Ovary (tissue), 10 donors: ENCODE measurements at places on chromosomes 2 and 18. TPM values are rescaled to one million over a fixed set of nuclear protein-coding genes. Genes with fewer than 3 reads are reported as not detected.

DSC1 gene
- total RNA-seq: not detected

GALR1 gene
- not detected for total RNA-seq

IL36B gene
- total RNA-seq: not detected

SPATA3 gene
- not detected for total RNA-seq

RGPD4 gene
- total RNA-seq: not detected

CNGA3 gene
- not detected for total RNA-seq

TDRD15 gene
- not detected for total RNA-seq

STPG4 gene
- total RNA-seq: not detected

- peak overlapping the region; percentile 5 for H3K4me3 ChIP-seq
- H3K36me3 ChIP-seq: no peaks in the 10 kb centered on the region
- H3K27me3 ChIP-seq: no peaks in the 10 kb centered on the region
- DNase-seq: peak; percentile 72
Measured at GRCh38 chr2:239275044-239275685, 125.7 kb downstream of the HDAC4 start.

- peaks cover 1% of the 10 kb centered on the region for H3K4me1 ChIP-seq
- no peak overlapping the region for H3K4me3 ChIP-seq
- no peak for DNase-seq
- H3K36me3 ChIP-seq: no peaks in the 10 kb centered on the region
- H3K27ac ChIP-seq: no peak overlapping the region
- no peaks in the 10 kb centered on the region for H3K27me3 ChIP-seq
Measured at GRCh38 chr2:69624131-69624530, 19.4 kb downstream of the AAK1 start.

DNA sequence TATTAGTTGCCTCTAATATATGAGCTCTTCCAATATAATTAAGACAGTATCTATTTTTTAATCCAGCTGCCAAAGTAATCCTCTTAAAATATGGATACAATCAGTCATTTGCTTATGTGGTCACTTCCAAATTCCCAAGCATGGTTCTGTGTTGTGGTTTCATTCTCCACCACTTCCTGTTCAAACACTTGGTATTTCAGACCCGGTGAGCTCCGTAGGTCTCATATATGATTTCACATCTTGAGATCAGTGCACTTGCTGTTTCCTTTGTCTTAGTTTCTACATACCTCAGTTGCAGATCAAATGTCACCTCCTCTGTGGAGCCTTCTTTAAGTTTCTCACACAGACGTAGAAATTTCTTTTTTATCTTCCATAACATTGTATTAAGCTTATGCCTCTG is 254.2 kb downstream of the KCNS3 start:
- no peaks in the 10 kb centered on the region for H3K27me3 ChIP-seq
- no peak overlapping the region for H3K4me3 ChIP-seq
- H3K36me3 ChIP-seq: no peaks in the 10 kb centered on the region
- no peaks in the 10 kb centered on the region for H3K4me1 ChIP-seq

- no peaks in the 10 kb centered on the region for H3K36me3 ChIP-seq
- H3K4me3 ChIP-seq: no peak overlapping the region
- no peak for DNase-seq
- H3K4me1 ChIP-seq: no peaks in the 10 kb centered on the region
- no peak overlapping the region for H3K27ac ChIP-seq
Measured at GRCh38 chr2:100394111-100394641, 23.3 kb downstream of the CHST10 start.

- H3K4me1 ChIP-seq: no peaks in the 10 kb centered on the region
- no peaks in the 10 kb centered on the region for H3K27me3 ChIP-seq
- no peak overlapping the region for H3K27ac ChIP-seq
- no peak for DNase-seq
- no peak overlapping the region for H3K4me3 ChIP-seq
Measured at GRCh38 chr2:145591109-145591809, 1071.3 kb upstream of the ZEB2 start.

GRCh38 chr2:186591506-186591890 is 1.6 kb downstream of the ITGAV start:
- peak overlapping the region; percentile 99 for H3K27ac ChIP-seq
- DNase-seq: no peak
- H3K4me1 ChIP-seq: peaks cover 4% of the 10 kb centered on the region
- no peaks in the 10 kb centered on the region for H3K27me3 ChIP-seq
- peak overlapping the region; percentile 84 for H3K4me3 ChIP-seq

GRCh38 chr2:232534940-232535651 is 4.4 kb upstream of the CHRNG start:
- peak; percentile 10 for DNase-seq
- no peaks in the 10 kb centered on the region for H3K36me3 ChIP-seq
- no peak overlapping the region for H3K4me3 ChIP-seq
- H3K27ac ChIP-seq: no peak overlapping the region
- no peaks in the 10 kb centered on the region for H3K27me3 ChIP-seq

- H3K27ac ChIP-seq: no peak overlapping the region
- H3K36me3 ChIP-seq: no peaks in the 10 kb centered on the region
- H3K4me3 ChIP-seq: no peak overlapping the region
- H3K4me1 ChIP-seq: no peaks in the 10 kb centered on the region
- no peak for DNase-seq
- no peaks in the 10 kb centered on the region for H3K27me3 ChIP-seq
Measured at GRCh38 chr2:174985614-174986013, 19.6 kb downstream of the CHN1 start.

GRCh38 chr2:84495539-84496146 is 20.7 kb upstream of the DNAH6 start:
- H3K4me1 ChIP-seq: no peaks in the 10 kb centered on the region
- no peaks in the 10 kb centered on the region for H3K27me3 ChIP-seq
- no peaks in the 10 kb centered on the region for H3K36me3 ChIP-seq
- no peak overlapping the region for H3K27ac ChIP-seq
- no peak for DNase-seq

- H3K4me3 ChIP-seq: no peak overlapping the region
- no peaks in the 10 kb centered on the region for H3K4me1 ChIP-seq
- no peaks in the 10 kb centered on the region for H3K27me3 ChIP-seq
Measured at GRCh38 chr2:119496682-119497081, 27.6 kb downstream of the SCTR start.

GRCh38 chr2:120660771-120661459 is 74.8 kb upstream of the GLI2 start:
- H3K27me3 ChIP-seq: no peaks in the 10 kb centered on the region
- H3K27ac ChIP-seq: no peak overlapping the region
- no peaks in the 10 kb centered on the region for H3K36me3 ChIP-seq
- H3K4me1 ChIP-seq: peaks cover 31% of the 10 kb centered on the region
- DNase-seq: peak; percentile 67

- H3K4me1 ChIP-seq: peaks cover 10% of the 10 kb centered on the region
- H3K27me3 ChIP-seq: no peaks in the 10 kb centered on the region
- no peaks in the 10 kb centered on the region for H3K36me3 ChIP-seq
- H3K27ac ChIP-seq: peak overlapping the region; percentile 83
- no peak overlapping the region for H3K4me3 ChIP-seq
Measured at GRCh38 chr2:219293736-219294231, 14.6 kb downstream of the DNAJB2 start.

DNA sequence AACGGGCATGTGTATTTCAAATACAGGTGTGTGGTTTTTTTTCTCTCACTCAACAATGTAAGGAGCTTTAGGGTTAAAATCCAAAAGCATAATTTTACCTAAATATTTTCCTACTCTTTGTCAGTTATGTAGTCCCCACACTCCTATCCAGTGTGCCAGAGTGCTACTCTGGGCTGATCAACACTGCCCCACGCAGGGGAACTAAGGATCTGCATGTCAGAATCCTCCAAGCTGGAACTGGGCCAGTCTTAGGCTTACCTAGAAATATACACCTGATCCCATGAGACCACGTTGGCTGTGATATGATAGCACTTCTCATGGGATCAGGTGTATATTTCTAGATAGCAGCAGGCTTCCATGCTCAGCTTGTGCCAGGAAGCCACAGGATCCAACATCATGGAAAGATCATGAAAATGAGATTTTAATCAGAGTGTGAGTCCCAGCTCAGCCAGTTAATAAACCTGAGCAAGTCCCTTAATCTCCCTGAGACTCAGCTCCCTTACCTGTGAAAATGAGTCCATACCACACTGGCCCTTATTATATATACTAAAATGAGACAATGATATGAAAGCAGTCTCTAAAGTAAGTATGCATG is 29.7 kb downstream of the CCDC141 start:
- H3K36me3 ChIP-seq: no peaks in the 10 kb centered on the region
- DNase-seq: no peak
- H3K4me1 ChIP-seq: no peaks in the 10 kb centered on the region
